Central memory CD8-positive, alpha-beta T cell (primary cell): ENCODE measurements at places on chromosomes 6 and 20.

DNA sequence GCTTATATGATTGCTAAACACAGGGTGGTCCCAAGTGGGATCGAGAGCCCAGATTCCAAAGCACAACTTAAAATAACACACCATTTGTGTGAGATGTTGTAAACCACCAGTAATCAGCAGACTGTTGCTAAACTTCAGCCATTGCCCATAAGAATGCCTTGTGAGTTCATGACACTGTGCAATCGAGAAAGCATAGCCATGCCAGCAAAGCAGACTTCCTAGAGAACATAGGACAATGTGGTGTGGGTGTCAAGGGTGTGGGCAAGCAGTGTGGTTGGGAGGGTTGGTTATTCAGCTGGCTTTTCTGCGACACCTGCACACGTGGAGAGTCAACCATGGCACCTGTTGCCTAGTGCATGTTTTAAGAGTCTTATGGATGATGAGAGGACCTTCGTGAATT lies 16.1 kb upstream of the CALHM6 start:
- DNase-seq: no peak

GRCh38 chr6:143099647-143100046 lies 39.0 kb downstream of the AIG1 start:
- no peak for DNase-seq

DNA sequence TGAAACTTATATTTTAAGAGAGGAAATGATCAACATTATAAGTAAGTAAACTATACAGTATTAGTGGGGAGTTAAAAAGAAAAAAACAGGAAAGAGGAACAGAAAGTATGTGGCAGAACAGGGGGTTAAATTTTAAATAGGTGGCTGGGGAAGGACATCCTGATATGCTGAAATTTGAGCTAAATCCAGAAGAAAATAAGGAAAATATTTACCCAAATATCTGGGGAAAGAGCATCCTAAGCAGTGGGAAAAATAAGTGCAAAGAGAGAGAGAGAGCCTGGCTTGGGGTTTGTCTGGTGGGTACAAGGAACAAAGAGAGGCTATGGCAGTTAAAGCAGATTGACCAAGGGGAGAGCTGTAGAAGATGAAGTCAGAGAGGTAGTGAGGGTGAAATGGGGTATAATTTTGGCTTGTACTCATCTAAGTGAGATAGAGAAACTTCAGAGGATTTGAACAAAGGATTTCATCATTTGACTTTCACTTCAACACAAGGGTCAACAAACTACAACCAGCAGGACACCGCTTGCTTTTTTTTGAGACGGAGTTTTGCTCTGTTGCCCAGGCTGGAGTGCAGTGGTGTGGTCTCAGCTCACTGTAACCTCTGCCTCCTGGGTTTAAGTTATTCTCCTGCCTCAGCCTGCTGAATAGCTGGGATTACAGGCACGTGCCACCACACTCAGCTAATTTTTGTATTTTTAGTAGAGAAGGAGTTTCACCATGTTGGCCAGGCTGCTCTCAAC lies 328.4 kb upstream of the CNR1 start:
- DNase-seq: no peak

- no peak for DNase-seq
These were observed 7.8 kb downstream of the DLGAP4 start for GRCh38 chr20:36313926-36314325.

- DNase-seq: no peak
These were observed 59.3 kb downstream of the PRL start for GRCh38 chr6:22237526-22237925.

DNA sequence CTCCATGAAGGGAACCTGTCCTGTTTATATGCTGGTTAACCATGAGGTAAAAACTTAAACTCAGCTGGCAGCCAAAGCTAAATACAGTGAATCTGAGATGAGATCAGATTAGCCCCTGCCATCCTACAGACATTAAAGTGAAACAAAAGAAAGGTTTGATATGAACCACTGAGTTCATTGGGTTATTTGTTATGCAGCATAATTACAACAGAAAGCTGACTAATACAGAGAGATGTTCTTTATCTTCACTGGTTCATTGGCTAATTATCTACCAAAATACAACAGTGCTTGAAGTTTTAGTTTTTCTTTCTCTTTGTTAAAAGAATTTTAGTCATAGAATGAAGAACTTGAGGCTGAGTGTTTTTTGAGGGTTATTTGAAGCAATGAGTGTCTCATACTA lies 307.6 kb upstream of the FERMT1 start:
- DNase-seq: no peak

GRCh38 chr6:47724300-47724699 lies 25.9 kb downstream of the ADGRF4 start:
- DNase-seq: no peak

DNA sequence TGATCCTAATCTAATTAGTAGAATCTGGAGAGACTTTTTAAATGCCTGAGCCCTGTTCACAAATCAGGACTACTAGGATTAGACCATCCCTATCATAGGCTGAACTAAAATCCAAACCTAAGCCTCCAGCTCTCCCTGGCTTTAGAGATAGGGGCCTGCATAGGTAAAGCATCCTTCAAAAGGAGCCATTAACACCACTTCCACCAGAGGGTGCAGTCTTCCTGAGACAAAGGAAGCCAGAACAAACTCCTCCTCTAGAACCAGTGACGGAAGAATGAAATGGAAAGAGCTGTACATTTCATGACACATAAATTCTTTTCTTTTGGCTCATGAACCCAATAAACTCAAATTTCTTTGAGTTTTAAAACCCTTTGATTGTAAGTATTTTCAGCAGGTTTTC lies 291.2 kb upstream of the ADGRB3 start:
- no peak for DNase-seq

DNA sequence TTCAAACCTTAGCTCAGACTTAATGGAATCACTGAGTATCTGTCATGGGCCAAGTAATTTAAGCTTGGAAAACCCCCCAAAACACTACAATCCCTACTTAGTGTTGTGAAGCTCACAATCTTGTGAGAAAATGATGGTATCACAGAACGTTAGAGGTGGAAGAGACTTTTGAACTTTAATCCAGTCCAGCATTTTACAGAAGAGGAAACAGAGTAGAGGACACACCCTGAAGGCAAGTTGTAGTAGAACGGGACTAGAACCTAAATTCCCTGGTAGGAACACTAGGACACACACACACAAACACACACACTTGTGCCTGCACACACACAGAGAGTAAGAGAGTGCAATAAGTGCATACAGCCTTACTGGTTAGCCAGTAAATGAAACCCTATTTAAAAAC lies 50.2 kb upstream of the CAP2 start:
- DNase-seq: no peak

GRCh38 chr6:110214338-110214737 lies 34.1 kb downstream of the CDC40 start:
- no peak for DNase-seq

GRCh38 chr20:19284400-19285178 lies 72.1 kb downstream of the SLC24A3 start:
- no peak for DNase-seq

GRCh38 chr20:21004386-21005076 lies 101.6 kb downstream of the LINC00237 start:
- DNase-seq: no peak

DNA sequence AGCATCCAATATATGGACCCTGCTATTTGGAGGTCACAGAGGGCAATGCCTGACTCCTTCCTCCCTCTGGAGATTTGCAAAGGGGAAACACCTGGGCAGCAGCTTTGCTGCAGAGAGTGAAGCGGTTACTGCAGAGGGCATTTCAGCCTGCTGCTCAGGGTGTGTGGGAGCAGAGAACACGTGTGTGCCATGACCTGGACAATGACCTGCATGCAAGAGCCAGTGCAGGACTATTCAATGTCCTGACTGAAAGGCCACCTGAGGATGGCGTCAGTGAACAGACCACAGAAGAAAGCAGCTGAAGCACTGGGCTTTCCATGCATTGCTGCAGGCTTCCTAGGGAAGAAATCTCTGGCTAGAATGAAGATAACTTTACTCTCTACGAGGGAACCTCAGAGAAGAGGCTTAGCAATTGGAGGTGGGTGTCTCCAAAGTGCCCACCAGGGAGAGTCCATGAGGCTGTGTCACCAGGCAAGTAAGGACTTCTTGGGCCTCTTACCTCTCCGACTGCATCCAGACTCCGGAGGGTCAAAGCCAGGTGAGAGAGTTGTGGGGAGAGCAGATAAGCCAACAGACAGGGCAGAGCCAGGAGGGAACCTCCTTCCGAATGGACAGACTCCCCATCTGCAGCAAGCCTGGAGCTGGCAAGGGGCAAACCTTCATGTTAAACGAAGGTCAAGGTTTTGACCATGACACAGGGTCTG lies 52.9 kb upstream of the PMEPA1 start:
- DNase-seq: no peak

DNA sequence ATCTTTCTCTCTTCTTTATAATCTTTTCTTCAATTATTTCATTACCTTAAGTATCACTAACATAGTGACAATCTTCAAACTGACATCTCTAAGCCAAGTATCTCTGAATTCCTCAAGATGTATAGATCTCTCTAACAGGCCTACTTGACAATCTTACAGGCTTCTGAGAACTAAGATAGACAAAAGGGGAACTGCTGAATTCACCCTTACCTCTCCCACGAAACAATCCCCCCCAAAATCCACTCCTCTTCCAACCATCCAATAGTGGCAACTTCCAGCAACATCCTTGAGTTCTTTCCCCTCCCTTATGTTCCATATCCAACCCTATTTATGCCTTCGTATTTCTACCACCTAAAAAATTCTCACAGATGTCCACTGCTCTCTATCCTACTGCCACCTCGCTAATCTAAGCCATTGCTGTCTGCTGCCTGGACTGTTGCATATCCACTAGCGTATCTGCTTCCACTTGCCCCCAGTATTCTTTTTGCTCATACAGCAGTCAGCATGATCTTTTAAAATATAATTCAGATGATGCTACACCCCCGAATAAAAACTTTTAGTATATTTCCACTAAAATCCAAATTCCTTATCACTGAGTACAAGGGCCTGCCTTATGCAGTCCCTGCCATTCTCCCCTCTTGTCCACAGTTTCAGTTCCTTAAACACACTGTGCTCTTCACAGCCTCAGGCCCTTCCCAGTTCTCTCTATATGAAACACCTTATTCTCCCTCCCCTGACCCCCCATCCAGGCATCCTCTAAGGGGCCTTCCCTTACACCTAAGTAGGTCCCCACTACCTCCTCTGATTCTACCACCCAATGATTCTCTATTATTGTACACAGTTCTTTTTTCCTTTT lies 8.0 kb downstream of the REPS1 start:
- no peak for DNase-seq

- peak; percentile 69 for DNase-seq
These were observed 149.5 kb upstream of the NEDD9 start for GRCh38 chr6:11381801-11382513.

GRCh38 chr6:40907198-40907701 lies 131.8 kb downstream of the UNC5CL start:
- no peak for DNase-seq

- DNase-seq: no peak
These were observed 61.5 kb upstream of the HDDC2 start for GRCh38 chr6:125363039-125363823.

- no peak for DNase-seq
These were observed 29.1 kb upstream of the FOXC1 start for GRCh38 chr6:1580585-1580984.

DNA sequence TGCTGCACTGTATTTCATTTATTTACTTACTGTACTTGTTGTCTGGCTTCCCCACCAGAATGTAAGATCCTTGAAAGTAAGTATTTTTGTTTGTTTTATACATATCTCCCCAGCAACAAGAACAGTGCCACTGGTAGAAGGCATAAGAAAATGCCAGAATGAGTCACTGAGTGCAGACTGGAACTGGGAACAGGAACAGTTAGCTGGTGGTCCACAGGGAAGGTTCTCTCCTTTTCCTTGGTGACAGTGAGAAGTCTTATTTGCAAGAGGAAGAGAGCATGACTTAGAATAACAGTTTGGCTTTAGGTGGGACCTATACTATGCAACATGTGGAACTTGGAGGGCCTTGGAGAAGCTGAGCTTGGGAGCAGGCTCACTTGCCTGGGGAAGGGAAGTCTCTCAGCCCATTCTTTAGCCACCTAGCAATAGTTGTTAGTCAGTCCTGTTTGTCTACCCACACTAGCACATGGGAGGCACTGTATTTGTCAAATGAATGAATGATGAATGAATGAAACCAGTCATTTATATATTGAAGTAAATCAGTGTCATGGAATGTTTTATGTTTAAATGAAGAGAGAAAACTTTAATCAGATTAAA lies 203.5 kb downstream of the KCNQ5 start:
- DNase-seq: no peak

GRCh38 chr20:2104236-2104635 lies 2.6 kb downstream of the STK35 start:
- no peak for DNase-seq

DNA sequence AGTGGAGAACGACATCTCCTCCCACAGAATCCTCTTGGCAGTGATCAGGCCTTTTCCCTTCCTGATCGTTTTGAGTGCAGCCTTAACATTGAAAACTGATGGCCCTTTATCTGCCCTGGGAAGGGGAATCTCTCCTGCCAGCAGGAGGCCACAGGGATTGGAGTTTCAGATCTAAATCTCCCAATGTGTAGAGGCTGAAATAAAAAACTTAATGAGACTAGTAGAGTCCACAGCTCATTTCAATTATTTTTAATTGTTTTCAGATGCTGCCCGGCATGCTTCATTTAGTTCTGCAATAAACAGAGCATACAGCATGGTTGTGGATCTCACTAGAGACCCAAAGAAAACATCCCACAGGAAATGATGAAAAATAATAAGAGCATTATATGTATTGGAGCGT lies 662.2 kb upstream of the HS3ST5 start:
- no peak for DNase-seq

- no peak for DNase-seq
These were observed 211.2 kb downstream of the C6orf118 start for GRCh38 chr6:165098165-165098564.

- no peak for DNase-seq
These were observed 290.2 kb downstream of the SOX4 start for GRCh38 chr6:21883595-21884328.

GRCh38 chr6:96975852-96976251 lies 51.3 kb downstream of the KLHL32 start:
- DNase-seq: no peak

- DNase-seq: no peak
These were observed 1.3 kb upstream of the DDR1 start for GRCh38 chr6:30882759-30883684.

DNA sequence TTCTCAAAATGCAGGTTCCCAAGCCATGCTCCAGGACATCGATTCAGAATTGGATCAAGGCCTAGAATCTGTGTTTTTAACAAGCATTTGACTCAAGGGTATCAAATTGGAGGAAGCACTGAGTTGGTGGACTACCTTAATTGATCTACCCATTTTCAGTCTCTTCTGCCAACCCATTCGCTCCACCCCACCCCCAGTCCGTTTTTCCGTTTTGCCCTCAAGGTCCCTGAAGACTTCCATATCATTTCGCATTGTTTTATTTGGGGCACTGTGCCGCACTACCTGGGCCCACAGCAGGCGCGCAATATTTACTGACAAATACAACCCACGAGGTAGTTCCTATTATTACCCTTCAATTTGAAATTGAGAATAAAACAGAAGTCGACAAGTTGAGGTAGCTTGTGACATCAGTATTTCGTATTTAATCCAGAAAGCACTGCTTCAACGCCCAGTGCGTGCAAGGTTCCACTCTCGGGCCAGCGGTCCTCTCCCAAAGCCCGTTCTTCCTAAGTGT lies 557 bp upstream of the DHX35 start:
- DNase-seq: no peak
